ENCODE measurements at places on chromosomes 1 and 21.

DNA sequence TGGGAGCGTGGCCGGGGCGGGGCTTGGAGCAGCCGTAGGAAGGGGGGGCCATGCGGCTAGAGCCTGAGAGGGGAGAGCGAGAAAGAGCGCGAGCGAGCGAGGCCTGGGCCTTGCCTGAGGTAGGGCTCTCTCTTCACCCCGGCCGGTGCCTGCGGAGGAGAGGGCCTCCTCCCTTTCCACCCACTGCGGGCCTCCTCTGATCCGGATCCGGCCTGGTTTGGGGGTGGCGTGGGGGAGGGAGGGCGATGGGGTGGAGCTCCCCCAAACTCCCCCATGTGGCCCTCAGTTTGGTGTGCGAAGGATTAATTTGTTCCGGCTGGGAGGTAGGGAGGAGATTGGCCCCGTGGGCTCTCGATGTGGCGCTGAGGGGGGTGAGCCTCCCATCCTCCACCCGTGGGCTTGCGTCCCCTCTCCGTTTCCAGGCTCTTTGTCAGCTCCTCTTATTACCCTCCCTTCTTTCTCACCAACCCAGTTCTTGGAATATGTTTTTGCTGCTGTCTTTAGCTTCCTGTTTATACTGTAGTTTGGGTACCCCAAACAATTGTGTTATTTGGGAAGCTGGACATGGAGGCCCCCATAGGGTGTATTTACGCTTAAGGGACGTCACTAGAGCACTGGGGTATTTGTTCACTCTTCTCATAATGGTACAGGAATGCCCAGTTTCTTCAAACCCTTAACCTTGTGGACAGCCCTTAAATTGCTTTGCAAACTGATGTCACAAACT is 685 bp downstream of the UBAP2L start:
- peak; percentile 61 for DNase-seq

- peak; percentile 26 for DNase-seq
Measured at GRCh38 chr1:178092878-178093493, 918 bp upstream of the RASAL2 start.

GRCh38 chr1:2821966-2822620 is 20.6 kb upstream of the TTC34 start:
- peak; percentile 66 for DNase-seq

DNA sequence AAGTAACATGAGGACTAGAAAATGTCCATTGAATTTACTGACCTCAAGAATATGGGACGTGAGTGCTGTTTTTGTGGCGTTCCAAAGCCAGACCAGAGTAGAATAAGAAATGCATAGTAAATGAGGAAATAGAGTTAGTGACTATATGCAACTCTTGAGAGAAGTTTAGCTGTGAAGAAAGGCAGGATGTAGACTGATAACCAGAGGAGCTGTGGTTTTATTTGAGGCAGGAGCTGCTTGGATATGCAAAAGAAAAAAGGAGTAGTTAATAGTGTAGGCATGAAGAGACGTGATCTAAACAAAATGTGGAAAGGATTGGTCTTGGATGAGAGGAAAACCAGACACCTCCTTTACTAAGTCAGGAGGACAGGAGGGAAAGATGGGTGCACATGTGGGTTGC is 28.2 kb downstream of the DNAH14 start:
- DNase-seq, result no peak

- DNase-seq, result no peak
Measured at GRCh38 chr1:46646331-46646730, 21.8 kb downstream of the ATPAF1 start.

GRCh38 chr1:40606978-40607377 is 58.5 kb downstream of the RIMS3 start:
- DNase-seq, result no peak

- no peak for DNase-seq
Measured at GRCh38 chr1:157882580-157882979, 41.0 kb upstream of the CD5L start.

DNA sequence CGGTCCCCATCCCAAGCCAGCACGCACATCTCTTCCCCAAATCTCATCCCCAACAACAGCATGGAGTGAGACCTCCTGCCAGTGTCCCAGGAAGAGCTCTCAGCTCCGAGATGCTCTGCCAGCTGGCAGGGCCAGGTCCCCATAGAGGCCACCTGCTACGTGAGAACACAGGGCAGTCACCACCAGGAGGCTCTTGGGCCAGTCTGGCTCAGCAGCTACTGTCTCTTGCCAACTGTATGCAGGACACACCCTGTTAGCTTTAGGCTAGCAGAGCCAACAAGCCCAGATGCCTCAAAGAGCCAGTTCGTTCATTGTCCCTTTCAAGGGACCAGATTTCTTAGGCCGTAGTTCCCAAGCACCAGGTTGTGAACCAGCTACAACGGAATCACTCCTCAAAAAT is 36.9 kb downstream of the FBXO2 start:
- DNase-seq, result no peak

DNA sequence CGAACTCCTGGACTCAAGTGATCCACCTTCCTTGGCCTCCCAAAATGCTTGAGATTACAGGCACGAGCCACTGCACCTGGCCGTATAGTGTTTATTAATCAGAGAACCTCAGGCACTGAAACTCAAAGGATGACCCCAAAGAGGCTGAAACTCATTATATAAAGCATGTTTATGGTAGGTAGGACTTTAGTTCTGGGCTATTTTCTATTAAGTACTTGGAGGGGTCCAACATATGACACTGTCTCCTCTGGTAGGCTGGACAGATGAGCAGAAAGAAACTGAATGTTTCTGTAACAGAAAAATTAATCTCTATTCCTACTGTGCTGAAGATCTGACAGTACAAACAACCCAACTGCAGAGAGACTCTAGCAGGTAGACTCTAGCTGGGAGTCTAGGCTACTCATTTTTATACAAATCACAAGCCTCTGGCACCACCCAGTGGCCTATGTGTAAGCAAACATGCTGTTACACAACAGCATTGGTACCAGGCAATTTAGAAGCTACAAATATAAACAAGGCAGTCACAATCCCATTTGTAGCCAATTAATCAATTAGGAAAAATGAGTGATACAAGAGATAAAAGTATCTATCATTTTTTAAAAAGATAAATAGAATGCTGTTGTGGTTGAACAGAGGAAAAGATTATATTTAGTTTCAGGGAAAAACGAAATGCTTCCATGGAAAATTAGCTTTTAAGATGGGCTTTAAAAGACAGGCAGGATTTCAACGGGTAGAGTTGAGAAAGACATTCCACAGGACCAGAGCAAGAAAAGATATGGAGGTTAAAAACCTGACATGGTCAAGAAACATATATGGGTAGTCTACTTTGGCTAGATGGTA is 10.4 kb downstream of the DCAF8 start:
- peak; percentile 69 for DNase-seq

DNA sequence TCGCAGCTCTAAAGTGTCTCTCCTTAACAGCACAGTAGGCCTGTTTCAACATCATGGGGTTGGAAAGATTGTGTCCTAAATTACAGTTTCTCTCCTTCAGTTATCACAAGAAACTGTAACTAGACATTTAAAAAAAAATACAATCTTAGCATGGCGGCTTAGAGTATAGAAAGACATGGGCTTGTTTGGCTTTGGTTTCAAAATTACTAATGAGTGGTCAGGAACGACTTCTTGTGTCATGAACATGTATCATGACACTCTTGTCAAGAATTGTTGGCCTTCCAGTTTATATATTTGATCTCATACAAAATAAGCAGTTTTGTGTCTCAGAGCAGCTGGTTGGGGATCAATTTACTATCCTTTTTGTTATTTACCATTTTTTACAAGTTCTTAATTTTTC is 2.1 kb downstream of the GJA8 start:
- no peak for DNase-seq

- no peak for DNase-seq
Measured at GRCh38 chr1:10920063-10920626, 92.3 kb upstream of the TARDBP start.

DNA sequence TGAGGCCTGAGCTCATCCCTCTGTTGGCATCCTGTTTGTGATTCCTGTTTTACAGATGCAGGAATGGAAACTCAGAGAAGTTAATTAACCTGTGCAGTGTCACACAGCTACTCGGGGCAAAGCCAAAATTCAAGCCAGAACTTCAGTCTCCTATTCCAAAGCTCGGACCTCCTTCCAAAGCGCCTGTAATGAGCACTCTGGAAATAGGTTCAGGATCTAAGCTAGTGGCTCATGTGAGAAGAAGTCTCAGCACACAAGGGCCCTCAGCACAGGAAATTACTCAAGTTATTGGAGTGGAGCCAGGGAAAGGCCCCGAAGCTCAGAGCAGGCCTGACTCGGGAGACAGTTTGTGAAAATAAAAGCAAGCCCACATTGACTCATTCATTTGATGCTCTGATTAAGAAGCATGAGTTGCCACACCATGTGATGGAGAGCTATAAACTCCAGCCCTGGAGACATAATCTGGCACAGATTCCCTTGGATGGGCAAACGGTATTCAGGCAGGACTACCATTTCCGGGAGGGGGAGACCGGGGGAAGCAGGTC is 50.6 kb upstream of the LYST start:
- peak; percentile 58 for DNase-seq

DNA sequence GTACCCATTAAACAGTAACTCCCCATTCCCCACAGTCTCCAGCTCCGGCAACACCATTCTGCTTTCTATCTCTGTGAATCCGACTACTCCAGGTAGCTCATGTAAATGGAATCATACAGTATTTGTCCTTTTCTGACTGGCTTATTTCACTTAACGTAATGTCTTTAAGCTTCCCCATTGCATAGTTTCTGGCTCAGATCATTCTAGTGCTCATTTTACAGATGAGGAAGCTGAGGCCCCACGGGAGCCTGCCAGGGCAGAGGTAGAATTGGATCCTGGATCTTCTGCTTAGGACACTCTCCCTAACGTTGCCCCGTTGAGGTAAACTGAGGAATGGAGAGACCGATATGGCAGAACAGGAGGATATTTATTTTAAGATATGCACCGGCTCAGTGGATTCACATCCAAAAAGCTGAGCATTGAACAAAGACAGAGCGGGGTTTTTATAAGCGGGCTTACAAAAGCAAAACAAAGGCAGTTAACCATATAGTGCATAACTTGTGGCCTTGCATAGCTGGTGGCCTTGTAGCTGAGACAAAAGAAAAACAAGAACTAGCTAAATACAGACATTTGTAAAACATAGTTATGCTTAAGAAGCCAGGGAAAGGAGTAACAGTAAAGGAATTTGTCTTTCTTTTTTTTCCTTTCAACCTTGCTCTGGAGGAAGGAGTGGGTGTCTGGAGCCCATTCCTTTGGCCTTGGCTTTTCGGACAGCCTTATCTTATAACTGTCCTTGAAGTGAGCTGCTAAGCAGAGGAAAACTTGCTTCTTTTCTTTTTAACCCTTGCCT is 15.3 kb upstream of the KLHDC8A start:
- no peak for DNase-seq

DNA sequence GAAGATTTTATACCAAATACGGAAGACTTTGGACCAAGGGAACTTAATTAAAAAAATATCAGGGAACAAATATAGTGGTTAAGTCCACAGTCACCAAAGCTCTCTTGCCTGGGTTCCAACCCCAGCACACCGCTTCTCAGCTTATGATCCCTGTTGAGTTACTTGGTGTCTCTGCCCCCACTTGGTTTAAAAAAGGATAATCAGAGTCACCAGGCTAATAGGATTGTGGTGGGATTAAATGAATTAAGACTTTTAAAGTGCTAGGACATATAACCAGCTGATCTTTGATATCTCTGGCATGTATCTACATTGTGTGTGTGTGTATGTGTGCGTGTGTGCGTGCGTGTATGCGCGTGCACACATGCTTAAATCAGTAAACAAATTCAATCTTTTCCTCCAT is 474.7 kb upstream of the DAB1 start:
- DNase-seq, result no peak

GRCh38 chr21:32717851-32718316 is 9.9 kb downstream of the SYNJ1 start:
- DNase-seq, result no peak

GRCh38 chr1:61839679-61840078 is 97.4 kb downstream of the PATJ start:
- DNase-seq, result no peak

DNA sequence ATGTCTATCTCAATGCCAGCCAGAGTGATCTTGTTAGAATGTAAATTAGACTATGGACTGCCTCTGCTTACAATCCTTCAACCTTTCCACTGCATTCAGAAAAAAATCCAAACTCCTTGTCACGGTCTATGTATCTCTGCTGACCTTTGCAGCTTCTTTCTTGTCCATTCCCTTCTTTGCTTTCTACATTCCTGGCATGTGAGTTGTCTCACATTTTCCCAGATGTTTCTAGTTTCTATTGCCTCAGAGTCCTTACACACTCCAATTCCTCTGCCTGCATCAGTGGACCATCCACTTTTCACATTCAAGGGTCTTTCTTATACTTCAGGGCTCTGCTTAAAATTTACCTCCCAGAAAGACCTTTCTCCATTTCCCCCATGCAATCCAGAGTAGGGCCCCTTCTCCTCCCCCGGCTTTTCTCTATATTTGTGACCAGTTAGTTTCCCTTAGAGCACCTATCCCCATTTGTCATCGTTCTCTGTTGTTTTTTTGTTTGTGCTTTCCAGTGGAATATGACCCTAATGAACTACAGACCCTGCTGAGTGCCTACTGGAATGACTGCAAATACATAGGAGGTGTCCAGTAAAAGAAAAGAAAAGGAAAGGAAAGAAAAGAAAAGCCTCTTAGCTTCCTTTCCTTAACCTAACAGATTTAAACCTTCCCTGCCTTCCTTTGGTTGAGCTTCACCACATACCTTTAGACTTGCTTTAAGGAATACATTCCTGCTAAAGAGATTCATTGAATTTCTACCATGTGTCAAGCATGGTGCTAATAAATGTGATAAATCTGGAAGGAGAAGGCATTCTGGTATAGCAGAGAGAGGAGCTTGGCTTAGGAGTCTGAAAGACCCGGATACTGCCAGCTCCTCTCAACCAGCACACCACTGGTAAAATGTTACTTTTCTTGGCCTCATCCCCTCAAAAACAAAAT is 102.0 kb downstream of the DIRAS3 start:
- no peak for DNase-seq

GRCh38 chr1:227707846-227708245 is 27.3 kb downstream of the JMJD4 start:
- DNase-seq, result no peak

DNA sequence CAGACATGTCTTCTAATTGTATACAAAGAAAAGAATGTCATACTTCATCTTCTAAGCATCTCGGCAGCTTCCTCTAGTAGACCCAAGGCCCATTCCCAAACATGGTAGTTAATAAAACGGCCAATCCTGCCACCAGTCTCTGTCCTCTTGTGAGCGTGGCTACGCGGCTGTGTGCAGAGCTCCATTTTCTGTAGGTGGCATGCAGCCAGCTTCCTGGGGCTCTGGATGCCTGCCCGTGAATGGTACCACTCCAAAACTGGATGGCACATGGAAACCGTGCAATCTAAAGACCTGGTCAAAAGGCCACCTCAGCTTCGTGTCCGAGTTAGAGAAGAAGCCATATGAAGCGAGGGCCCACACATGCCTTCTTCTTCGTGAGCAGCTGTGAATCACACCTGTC is 110.7 kb downstream of the SIPA1L2 start:
- DNase-seq, result no peak

Data from stomach (tissue), 19 donors.